Activated naive CD4-positive, alpha-beta T cell treated with Interleukin-2 at 50 U/mL for 16 hours (primary cell): ENCODE measurements at places on chromosomes 5 and 9.
A peak's percentile ranks its signal among the peaks of the same experiment; 100 is the strongest.

- DNase-seq: no peak
Measured at GRCh38 chr5:116502616-116503015, 72.0 kb downstream of the SEMA6A start.

DNA sequence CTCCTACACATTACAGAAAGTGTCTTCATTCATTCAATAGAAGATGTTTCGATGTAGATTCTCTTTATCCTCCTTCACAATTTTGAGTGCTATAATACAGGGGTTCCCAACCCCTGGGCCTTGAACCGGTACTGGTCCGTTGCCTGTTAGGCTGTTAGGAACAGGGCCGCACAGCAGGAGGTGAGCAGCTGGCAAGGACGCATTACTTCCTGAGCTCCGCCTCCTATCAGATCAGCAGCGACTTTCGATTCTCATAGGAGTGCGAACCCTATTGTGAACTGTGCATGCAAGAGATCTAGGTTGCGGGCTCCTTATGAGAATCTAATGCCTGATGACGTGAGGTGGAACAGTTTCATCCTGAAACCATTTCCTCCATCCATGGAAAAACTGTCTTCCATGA lies 153.0 kb upstream of the SMC2 start:
- no peak for DNase-seq

- no peak for DNase-seq
Measured at GRCh38 chr5:90305041-90305720, 104.4 kb downstream of the CETN3 start.

DNA sequence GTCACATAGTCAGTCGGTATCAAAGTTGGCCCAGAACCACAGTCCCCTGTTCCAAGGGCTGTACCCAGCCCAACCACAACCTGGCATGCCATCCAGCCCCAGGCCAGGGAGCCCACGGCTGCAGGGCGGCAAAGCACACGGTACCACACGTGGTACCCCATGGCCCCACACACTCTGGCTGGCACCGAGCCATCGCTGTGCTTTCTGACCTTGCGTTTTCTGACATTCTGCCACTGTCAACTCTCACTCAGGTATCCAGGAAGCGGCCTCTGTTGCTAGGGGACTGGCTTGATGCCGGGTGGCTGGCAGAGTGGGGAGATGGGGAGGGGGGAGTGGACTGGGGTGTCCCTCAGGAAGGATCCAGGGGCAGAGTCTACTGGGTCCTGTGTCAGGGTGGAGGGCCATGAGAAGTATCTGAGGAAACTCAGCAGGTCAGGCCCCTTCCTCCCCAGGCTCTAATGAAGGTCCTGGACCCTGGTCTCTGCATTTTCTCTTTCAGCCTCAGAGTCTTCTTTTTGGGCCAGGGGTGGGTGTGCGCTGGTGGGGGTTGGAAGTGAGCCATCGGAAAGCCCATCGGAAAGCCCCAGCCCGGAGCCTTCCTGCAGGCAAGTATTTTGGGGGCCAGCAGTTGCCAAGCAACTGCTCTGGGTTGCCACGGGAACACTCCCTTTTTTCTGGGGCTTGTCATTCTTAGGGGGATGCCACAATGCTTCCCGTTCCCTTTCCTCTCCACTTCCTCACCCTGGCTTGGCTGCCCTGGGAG lies 21.0 kb upstream of the RALGDS start:
- DNase-seq: peak; percentile 78

DNA sequence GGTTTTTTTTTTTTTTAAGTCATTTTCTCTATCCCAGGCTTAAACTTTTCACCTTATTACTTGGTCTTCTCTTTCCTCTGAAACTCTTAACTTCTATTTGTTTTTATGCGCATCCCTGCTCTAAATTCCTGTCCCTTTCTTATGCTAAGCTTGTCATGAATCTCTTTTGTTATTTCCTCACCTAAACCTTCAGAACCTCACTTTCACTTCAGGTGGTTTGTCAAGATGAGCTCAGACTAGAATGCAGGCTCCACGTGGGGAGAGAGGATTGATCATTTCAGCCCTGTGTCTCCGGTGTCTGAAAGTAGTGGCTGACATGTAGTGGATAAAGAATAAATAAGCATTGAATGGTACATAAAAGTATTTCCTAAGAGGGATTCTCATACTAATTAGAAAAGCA lies 63.6 kb downstream of the ANXA1 start:
- DNase-seq: no peak

GRCh38 chr9:129012343-129012742 lies 15.8 kb downstream of the SH3GLB2 start:
- no peak for DNase-seq

DNA sequence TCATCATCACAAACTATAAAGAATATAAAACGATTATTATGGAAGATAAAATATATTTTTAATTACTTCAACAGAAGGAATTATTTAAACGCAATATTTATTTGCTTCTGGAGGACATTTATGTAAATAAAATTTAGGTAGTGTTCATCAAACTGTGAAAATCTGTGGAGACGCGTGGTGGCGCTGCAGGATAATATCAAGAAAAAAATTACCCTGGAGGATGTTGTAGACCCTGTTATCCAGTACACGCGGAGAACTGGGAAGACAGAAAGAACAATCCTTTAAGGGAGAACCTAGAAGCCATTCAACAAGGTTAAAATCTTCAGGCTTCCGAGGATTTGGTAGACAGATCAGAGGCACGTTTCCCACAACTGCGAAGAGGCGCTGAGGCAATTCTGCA lies at the start of gene PCDHB12:
TSS of gene PCDHB12 (plus strand) at position 242 of the 400 bp plus-strand sequence. CDS start 189 bp downstream, outside the sequence.
- no peak for DNase-seq

DNA sequence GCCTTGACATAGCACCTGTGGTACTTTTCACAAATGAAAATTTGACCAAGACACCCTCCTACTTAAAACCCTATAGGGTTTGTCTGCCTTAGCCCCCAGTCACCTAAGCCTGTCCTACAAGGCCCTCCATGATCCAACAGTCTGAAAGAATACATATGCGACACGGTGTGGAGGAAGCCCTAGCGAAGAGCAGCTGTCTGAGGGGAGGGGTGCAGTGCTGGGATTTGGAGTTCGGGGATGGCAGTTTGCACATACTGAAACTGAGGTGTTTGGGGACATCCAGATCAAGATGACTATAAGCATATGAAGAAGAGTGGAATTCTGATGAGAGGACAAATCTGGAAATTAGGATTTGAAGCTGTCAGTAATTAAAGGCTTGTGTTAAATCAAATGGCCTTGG lies 7.2 kb upstream of the MYORG start:
- no peak for DNase-seq

DNA sequence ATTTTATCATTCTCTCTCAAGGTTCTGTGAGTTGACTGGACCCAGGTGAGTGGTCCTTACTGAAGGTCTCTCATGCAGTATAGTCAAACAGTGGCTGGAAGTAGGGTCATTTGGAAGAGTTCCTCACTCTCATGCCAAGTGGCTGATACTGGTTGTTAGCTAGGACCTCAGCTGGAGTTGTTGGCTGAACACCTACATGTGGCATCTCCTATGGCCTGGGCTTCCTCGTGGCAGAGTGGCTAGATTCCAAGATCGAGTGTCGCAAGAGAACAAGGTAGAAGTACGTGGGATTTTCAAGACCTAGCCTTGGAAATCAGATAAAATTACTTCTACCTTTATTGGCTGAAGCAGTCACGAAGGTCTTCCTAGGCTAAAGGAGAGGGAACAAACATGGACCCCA lies 7.6 kb downstream of the SLC31A2 start:
- DNase-seq: no peak

DNA sequence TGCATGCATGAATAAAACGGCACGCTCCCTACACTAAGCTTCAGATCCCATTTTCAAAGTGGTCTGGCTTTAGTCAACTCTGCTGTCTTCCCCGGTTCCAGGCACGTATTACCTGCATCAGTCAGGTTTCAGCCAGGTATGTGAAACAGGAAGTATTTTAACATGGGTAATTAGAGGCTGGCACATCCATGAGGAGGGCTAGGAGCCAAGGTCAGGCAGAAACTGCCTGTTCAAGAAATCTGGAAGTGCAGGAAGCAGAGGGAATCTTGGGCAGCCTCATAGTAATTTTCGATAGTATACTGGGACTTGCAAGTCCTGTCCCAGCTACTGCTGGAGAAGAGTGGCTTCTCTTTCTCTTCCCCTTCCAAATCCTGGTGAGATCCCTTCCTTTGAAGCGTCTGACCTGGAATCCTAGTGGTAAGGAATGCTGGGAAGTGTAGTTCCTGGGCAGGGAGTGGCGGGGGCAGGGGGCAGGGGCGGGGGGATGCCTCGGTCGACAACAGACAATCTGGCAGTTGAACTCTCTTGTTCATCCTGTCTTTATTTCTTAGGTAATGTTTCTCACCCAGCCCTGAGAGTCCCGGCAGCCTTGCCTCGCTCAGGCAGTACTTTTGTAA lies 403.1 kb downstream of the TLE4 start:
- no peak for DNase-seq

DNA sequence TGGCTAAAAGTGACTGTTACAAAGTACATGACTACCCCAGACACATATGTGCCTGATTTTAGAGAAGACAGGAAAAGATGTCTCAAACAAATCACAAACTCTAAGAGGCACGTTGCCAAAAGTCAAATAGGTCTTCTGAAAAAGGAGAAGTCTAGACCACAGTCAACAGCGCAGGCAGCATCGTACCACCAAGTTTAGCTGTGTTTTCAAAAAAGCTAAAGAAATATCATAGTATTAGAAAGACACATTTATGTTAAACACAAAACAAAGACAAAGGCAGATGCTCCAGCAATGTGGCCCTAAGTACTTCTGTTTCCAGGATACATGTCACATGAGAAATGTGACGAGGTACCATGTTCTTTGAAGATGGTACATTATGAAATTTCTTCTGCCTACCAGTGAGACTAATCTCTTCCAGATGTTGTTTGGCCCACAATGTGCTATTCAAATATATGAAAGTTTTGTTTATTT lies 43.5 kb downstream of the LPAR1 start:
- DNase-seq: no peak

DNA sequence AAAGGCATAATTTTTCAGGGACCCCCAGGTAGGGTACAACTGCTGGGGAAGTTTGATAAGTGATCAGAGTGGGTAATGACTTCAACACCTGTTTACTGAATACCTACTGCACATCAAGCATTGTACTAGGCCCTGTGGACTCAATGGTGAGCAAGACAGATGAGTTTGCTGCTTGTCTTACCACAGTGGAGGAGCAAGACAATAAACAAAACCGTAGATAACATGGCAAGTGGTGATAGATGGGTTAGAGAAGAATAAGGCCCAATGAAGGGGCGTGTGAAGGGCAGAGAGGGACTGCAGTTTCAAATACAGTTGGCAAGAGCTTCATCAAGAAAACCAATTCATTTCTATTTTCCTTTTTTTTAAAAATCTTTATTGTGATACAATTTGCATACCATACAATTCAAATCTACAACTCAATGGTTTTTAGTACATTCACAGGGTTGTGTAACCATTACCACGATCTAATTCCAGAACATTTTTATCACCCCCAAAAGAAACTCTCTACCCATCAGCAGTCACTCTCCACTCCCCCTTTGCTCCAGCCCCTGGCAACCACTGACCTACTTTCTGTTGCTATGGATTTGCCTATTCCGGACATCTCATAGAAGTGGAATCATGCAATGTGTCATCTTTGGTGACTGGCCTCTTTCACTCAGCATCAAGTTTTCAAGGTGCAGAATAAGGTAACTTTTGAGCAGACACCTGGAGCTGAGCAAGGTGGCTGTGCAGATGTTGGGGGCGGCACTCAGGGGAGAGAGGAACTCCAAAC lies 31.9 kb upstream of the HAND1 start:
- no peak for DNase-seq

DNA sequence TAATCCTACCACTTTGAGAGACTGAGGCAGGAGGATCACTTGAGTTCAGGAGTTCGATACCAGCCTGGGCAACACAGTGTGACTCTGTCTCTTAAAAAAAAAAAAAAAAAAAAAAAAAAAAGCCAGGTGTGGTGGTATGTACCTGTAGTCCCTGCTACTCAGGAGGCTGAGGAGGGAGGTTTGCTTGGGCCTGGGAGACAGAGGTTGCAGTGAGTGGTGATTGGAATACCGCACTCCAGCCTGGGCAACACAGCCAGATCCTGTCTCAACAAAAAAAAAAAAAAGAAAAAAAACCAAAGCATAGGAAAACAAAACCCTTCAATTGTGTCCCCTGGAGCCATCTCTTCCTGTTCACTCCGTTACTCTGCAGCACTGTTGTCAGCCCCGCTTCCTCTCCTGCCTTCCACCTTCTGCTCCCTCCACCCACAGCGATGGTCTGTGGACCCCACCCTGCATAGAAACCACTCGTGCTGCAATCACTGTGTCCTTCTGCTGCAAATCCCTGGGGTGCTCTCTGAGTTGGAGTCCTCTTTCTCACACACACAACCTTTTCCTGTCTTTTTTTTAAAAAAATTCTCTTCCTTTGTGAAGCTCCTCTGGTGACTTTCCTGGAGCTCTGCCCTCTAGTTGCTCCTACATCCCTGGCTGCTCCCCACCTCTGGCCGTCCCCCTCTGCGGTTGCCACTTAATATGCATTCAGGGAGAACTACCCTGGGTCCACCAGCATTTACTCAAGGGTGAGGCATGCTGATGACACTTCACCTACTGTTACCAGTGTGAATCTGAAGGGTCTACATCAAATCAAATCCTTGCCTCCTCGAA lies 22.2 kb downstream of the CCT5 start:
- no peak for DNase-seq

GRCh38 chr5:14431534-14431933 lies 150.1 kb upstream of the OTULINL start:
- DNase-seq: no peak

DNA sequence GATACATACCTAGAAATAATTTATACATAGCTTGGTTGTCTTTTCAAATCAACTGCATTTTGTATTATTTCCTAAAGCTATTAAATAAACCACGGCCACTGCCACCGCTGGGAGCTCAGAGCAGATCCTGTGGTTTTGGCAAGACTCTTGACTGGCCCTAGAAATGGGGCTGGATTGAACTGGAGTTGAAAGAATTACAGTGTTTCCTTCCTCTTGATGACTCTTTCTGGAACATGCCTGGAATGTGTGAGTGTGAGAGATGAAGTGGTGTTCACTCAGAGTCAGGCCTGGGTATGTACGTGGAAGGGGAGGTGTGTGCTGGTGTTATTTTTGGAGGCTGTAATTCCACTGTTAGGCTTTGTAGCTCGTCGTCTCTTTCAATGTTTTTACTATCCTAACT lies 45.9 kb downstream of the TEK start:
- no peak for DNase-seq

DNA sequence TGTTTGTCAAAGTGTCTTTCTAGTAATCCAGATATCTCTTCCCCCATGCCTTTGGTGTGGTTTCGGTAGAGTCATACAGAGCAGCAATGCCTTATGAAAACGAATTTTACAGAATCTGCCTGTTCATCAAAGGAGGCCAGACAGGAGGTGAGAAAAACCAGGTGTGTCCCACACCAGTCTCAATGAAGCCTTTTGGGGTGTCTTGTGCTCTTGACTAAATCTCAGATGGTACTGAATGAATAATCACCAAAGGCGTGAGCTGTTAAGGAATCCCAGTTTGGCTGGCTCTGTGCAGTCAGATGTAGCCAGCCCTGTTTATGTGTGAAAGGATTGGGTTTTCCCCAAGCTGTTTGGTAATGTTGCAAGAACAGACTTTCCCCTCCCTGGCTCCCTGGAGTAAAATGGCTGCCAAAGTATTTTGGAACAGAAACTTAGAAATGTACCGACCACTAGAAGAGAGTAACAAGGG lies 70.8 kb upstream of the CDKN2B start:
- DNase-seq: peak; percentile 59

- DNase-seq: no peak
Measured at GRCh38 chr5:140311011-140311467, 8.1 kb upstream of the PFDN1 start.

- no peak for DNase-seq
Measured at GRCh38 chr5:91352831-91353695, 30.1 kb downstream of the ARRDC3 start.
